Adrenal gland (tissue), 19 donors: ENCODE measurements at places on chromosomes 5 and 9. TPM values are rescaled to one million over a fixed set of nuclear protein-coding genes. Genes with fewer than 3 reads are reported as not detected.

DNA sequence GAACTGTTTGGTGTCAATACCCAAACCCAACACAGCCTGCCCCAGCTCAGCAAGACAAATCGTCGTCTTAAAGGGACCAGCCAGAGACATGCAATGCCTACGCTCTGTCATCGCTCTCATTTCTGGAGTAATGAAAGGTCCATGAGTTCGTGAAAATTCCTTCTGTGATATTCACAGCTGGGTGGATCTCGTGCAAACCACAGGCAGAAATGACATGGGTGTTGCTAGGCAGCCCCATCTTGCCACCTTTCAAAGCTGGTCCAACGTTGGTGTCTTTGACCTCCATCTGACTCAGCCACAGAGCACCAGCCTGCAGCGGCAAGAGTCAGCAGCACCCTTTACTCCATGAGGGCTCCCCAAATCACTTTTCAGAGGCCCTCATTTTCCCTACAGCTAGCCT lies 215.3 kb downstream of the SLIT3 start:
- H3K27ac ChIP-seq = no peak overlapping the region
- H3K27me3 ChIP-seq = no peaks in the 10 kb centered on the region
- no peak for DNase-seq
- H3K4me3 ChIP-seq = no peak overlapping the region

- no peak overlapping the region for H3K4me3 ChIP-seq
- no peaks in the 10 kb centered on the region for H3K36me3 ChIP-seq
- H3K27ac ChIP-seq = no peak overlapping the region
- no peak for DNase-seq
- H3K4me1 ChIP-seq = no peaks in the 10 kb centered on the region
Measured at GRCh38 chr9:20771729-20772128, 87.7 kb downstream of the FOCAD start.

Gene GPR151
- not detected for total RNA-seq

Gene PCDHA6
- 0.34 TPM for total RNA-seq

Gene SLC6A7
- total RNA-seq = not detected

DNA sequence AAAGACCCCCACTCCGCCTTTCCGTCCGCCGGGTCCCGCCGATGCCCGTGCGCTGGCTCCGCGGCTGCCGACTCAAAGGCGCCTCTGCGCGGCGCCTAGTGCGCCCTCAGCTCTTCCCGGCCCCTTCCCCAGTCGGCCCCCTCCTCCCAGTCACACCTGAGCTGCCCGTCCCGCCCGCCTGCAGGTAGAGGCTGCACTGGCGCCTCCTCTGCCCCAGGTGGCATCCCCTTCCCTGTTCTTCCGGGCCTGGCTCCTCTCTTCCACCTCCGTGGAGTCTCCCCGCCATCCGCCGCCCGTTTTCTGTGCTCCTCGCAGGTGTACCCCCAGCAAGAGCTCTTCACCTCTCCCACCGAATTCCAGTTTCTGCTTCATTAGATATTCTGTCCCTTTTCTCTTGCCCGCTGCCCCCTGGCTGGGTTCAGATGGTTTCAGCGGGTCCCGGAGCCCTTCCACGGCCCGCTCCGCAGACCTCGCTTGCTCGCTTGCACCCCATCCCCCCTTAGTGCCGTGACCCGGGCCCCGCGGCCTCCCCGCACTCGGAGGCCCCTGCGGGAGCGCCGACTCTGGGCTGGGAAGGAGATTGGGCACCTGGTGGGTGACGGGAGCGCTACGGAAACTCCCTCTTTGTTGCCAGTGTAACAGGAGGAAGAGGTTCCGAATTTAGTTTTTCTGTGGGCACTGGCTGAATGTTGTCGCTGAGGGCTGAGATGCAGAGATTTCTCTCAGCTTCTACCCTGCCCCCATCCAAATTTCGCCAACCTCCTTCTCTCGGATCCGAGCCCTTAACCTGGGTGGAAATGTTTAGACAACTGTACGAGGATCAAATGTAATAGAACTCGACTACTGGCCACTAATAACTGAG lies 809 bp downstream of the SLC44A1 start:
- no peaks in the 10 kb centered on the region for H3K27me3 ChIP-seq
- peak overlapping the region; percentile 91 for H3K27ac ChIP-seq
- DNase-seq = peak; percentile 58
- no peaks in the 10 kb centered on the region for H3K4me1 ChIP-seq
- no peaks in the 10 kb centered on the region for H3K36me3 ChIP-seq

Gene STPG3
- not detected for total RNA-seq

Gene C5orf24
- 43.6 TPM for total RNA-seq

Gene DBH
- total RNA-seq = 94.0 TPM

DNA sequence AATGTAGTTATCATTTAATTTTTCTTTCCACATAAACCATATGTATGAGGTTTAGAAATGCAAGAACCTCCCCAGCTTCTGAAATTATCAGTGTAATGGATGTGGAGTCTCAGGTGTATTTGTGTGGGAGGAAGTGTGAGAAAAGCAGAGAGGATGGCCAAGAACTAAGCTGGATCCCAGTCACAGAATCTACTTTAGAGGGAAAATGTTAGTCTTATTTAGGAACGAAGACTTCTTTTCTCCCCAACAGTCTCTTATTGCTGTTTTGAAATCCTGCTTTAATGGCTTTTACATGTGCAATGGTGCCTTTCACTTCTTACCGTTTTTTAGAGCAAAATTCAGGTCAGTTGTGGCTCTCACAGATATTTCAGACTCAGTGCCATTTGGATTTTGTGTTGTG lies 3.0 kb downstream of the EQTN start:
- DNase-seq = no peak
- no peaks in the 10 kb centered on the region for H3K4me1 ChIP-seq
- no peaks in the 10 kb centered on the region for H3K36me3 ChIP-seq
- H3K27ac ChIP-seq = no peak overlapping the region

- no peak overlapping the region for H3K4me3 ChIP-seq
- H3K36me3 ChIP-seq = no peaks in the 10 kb centered on the region
- no peaks in the 10 kb centered on the region for H3K4me1 ChIP-seq
- no peak for DNase-seq
- no peak overlapping the region for H3K27ac ChIP-seq
- no peaks in the 10 kb centered on the region for H3K27me3 ChIP-seq
Measured at GRCh38 chr5:173752653-173753052, 135.5 kb upstream of the CPEB4 start.

DNA sequence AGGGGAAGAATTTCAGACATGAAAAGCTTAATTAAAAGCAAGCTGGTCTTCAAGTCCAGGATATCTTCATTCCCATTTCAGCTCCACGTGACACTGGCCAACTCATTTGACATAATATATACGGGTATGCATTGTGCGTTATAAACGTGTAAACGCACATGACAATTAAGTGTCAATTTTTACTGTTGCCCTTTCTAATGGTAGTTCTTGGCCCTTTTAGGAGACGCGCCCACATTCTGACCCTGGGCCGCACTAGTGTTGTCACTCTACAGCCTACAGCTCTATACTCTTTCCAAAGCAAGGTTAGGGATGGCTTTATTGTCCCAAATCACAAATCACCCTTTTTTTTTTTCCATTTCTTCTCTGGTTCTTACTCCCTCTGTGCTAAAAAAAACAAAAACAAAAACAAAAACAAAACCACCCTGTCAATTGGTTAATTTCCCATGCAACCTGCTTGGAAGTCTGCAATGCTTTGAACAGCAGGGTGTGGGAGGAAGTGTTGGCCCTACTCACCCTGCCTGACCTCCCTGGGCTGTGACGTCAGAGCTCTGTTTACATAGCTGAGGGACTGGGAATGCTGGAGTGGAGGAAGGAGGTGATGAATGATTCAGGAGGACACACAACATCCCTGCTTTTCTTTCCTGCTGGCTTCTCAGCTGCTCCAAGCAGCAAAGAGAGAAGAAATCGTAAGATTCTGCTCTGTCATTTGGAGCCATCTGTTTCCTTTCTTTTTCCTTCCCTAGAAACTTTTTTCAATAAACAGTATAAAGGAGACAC lies 19.3 kb downstream of the RFK start:
- H3K27ac ChIP-seq = no peak overlapping the region
- no peak overlapping the region for H3K4me3 ChIP-seq
- no peaks in the 10 kb centered on the region for H3K36me3 ChIP-seq

DNA sequence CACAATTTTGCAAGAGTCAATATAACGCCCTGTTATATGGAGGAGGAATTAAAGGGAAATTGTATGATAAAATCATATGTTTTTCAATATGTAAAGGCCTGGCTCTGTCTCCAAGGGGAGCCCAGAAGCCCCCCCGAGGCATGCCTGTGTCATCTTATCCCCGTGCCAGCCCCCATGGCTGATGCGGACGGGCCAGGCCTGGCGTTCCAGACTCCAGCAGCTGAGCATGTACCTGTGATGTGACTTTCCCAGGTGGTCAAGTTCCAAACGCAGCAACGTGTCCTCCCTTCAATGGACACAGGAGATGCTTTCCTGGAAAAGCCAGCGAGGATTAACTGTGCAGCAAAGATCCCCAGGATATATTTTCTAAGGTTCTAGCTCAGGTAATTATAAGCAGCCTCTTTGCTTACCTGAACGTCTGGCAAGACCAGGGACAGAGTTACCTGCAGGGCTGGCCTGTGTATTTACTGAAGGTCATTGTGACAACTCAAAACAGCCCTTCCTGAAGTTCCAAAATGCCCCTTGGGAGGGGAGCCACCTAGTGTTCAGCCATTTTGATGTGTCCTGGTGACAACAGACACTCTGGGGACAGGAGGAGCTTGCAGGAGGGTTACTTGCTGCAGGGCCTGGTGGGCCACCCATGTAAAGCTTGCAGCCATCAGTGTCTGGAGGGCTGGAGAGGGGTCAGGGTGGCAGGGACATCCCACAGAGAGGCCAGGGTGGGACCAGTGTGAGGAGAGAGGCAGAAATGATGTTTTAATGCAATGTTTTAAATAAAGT lies 53.3 kb upstream of the RNU6ATAC start:
- H3K27me3 ChIP-seq = no peaks in the 10 kb centered on the region

- no peak overlapping the region for H3K27ac ChIP-seq
- no peaks in the 10 kb centered on the region for H3K27me3 ChIP-seq
- no peaks in the 10 kb centered on the region for H3K4me1 ChIP-seq
- no peak for DNase-seq
- no peaks in the 10 kb centered on the region for H3K36me3 ChIP-seq
- H3K4me3 ChIP-seq = no peak overlapping the region
Measured at GRCh38 chr9:37105234-37105633, 15.1 kb upstream of the ZCCHC7 start.

DNA sequence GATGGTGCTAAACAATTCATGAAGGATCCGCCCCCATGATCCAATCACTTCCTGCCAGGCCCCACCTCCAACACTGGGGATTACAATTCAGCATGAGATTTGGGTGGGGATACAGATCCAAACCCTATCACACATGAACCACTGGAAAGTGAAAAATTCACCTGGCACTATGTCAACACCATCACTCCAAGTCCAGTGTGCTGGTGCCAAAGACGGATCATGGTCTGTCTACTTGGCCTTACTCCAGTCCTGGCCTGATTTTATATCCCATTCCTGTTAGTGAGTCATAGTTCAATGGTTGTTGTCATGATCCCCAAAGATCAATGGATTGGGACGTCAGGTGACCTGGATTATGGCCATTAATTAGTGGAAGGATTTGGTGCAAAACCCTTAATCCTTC lies 147.4 kb upstream of the RPS23 start:
- H3K27ac ChIP-seq = no peak overlapping the region
- no peaks in the 10 kb centered on the region for H3K4me1 ChIP-seq
- no peaks in the 10 kb centered on the region for H3K27me3 ChIP-seq
- H3K4me3 ChIP-seq = no peak overlapping the region

GRCh38 chr5:164377746-164378145 lies 872.3 kb downstream of the MAT2B start:
- H3K36me3 ChIP-seq = no peaks in the 10 kb centered on the region
- no peaks in the 10 kb centered on the region for H3K27me3 ChIP-seq
- no peak overlapping the region for H3K4me3 ChIP-seq
- H3K27ac ChIP-seq = no peak overlapping the region
- no peaks in the 10 kb centered on the region for H3K4me1 ChIP-seq

DNA sequence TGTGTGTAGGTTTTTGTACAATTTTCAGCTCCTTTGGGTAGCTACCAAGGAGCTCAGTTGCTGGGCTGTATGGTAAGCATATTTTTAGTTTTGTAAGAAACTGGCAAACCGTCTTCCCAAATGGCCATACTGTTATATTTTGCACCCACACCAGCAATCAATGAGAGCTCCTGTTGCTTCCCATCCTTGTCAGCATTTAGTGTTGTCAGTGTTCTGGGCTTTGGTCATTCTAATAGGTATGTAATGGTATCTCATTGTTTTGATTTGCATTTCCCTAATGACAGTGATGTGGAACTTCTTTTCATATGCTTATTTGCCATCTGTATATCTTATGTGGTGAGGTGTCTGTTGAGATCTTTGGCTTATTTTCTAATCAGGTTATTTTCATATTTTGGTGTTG lies 320.1 kb downstream of the MLLT3 start:
- no peak for DNase-seq
- no peaks in the 10 kb centered on the region for H3K27me3 ChIP-seq
- no peak overlapping the region for H3K27ac ChIP-seq
- no peaks in the 10 kb centered on the region for H3K36me3 ChIP-seq
- no peaks in the 10 kb centered on the region for H3K4me1 ChIP-seq

GRCh38 chr5:172110921-172111851 lies 76.8 kb downstream of the STK10 start:
- H3K4me1 ChIP-seq = peaks cover 17% of the 10 kb centered on the region
- H3K36me3 ChIP-seq = no peaks in the 10 kb centered on the region
- H3K27me3 ChIP-seq = no peaks in the 10 kb centered on the region
- no peak overlapping the region for H3K4me3 ChIP-seq
- peak; percentile 70 for DNase-seq
- H3K27ac ChIP-seq = peak overlapping the region; percentile 52

- H3K27me3 ChIP-seq = no peaks in the 10 kb centered on the region
- peak overlapping the region; percentile 90 for H3K27ac ChIP-seq
- no peak for DNase-seq
- H3K4me1 ChIP-seq = peaks cover 42% of the 10 kb centered on the region
- no peaks in the 10 kb centered on the region for H3K36me3 ChIP-seq
- H3K4me3 ChIP-seq = peak overlapping the region; percentile 90
Measured at GRCh38 chr5:148384380-148384737, 601 bp downstream of the FBXO38 start.

GRCh38 chr9:87306006-87306405 lies 191.7 kb upstream of the DAPK1 start:
- no peak overlapping the region for H3K4me3 ChIP-seq
- H3K27me3 ChIP-seq = no peaks in the 10 kb centered on the region
- H3K36me3 ChIP-seq = no peaks in the 10 kb centered on the region
- H3K27ac ChIP-seq = no peak overlapping the region

DNA sequence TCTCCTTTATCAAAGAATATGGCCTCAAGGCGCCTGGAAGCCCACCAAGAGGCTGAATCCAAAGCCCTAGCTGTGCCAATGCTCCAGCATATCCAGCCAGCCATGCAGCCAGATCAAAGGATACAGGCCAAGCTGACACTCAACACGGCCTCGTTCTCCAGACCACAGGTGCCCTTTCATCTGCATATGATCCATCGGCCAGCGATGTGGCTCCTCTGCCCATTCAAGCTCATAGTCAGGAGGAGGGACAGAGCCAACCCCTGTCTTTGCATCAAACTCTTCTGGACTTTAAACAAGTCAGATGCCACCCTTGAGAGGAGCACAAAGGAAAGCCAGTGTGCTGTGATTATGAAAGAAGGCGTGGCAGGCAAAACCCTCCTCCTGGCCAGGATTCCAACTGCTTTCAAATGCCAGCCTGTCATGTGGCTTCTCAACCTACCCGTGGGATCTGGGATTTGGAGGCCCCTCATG lies 42.5 kb downstream of the ADAM19 start:
- H3K36me3 ChIP-seq = no peaks in the 10 kb centered on the region
- no peak for DNase-seq
- H3K4me3 ChIP-seq = no peak overlapping the region
- no peaks in the 10 kb centered on the region for H3K27me3 ChIP-seq

GRCh38 chr9:92119586-92119985 lies 4.4 kb upstream of the SPTLC1 start:
- DNase-seq = no peak
- no peak overlapping the region for H3K4me3 ChIP-seq
- peaks cover 9% of the 10 kb centered on the region for H3K4me1 ChIP-seq
- H3K27me3 ChIP-seq = no peaks in the 10 kb centered on the region
